ENCODE measurements at places on chromosomes 5 and 9.

- no peak for DNase-seq
Observed at GRCh38 chr9:119175581-119175980, 193.7 kb downstream of the BRINP1 start.

DNA sequence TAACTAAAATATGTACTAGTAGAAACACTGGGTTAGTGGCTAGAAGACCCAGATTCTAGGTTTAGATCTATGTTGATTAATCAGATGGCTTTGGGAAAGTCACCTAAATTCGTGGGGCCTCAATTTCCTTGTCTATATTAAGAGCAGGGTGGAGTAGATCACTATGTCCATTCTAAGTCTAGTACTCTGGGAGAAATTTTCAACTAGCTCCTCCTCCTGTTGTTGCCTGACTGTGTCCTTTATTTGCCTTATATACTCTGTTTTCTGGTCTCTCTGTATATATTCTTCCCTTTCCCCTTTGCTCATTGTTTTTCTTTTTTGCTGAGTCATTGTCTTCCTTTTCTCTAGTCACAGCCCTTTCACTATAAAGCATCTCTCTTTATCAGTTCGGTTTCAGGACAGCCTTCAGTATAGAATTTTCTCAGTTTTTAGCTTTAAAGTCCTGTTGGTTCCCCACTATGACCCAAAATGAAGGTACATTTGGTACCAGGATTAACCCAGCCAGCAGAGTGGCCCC, 44.5 kb upstream of the CDH6 start:
- DNase-seq = no peak

GRCh38 chr9:34127035-34127948, 794 bp upstream of the DCAF12 start:
- no peak for DNase-seq

DNA sequence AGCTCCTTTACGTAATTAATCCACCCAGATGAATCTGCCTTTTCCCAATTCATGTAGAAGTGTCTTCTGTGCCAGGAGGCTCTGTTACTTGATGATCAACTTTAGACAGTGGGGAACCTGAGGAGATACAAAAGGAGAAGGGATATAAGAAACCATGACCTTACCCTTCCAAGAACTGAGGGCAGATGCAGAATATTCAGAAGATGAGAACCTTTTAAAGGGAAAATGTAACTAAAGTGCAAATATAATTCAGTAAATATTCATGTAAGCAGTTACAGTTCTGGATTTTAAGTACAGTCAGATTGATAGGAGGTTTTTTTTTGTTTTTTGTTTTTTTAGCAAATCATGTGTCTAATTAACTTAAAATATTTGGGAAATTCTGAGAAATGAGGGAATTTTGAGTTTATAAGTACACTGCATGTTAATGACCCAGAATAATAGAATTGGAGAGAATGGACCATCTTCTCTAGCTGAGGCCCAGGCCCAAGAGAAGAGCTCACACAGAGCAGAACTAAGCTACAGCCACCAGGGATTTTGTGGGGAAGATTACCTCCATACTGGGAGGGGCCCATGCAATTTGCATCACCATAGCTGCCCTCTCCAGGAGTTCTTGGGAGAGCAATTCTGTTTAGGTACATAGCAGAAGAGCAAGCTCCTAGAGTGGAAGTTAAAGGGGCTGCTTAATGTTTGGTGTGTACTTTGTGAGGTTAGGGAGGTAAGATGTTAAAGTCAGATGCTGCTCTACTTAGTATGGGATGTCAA, 61.5 kb downstream of the SV2C start:
- no peak for DNase-seq

DNA sequence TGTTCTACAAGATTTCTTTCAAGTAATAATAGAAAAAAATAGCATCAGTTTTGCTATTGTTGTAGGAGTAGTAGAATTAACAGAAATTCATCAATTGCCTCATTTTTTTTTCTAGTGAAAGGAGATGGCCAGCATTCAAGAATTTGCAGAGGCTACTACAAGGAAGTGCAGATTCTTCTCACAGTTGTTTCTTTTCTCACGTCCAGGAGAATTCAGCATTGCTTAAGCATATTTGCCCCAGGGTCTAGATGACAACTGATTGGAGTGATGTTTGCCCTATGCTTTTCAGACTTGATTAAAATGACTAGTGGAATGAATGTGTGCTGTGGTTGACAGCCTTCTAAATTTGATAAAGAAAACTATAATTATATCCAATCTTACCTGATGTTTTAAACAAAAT, 46.6 kb upstream of the SLC12A2 start:
- no peak for DNase-seq

DNA sequence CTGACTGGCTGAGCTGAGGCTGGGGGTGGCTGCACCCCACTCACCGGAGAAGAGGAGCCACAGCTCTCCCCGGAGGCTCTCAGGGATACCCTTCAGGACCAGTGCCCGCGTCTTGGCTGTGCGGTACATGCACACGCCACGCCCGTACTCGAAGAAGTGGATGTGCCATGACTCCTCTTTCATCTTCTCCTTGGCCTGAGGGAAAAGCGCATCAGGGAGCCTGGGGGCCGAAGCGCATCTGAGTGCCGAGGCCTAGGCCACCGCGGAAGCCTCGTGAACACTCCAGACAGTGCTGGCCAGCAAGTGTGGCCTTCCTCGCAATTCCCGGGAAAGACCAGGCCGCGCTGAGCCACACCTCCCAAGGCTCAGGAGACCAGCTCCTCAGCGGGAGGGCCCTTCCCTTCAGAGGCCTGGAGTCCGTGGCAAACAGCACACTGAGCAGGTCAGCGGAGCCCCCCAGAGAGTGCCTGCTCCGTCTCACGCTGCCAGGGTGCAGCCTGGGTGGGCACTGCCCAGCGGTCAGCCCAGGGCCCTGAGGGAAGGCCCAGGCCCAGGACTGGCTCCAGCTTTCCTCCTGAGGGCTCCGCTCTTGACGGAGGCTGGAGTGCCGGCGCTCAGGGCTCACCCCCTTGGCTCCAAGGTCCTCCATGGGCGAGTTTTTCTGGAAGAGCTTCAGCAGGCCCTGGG, 20.5 kb upstream of the MRNIP start:
- no peak for DNase-seq

- no peak for DNase-seq
Observed at GRCh38 chr9:123561046-123561445, 205.0 kb downstream of the CRB2 start.

- no peak for DNase-seq
Observed at GRCh38 chr9:37784291-37784615, 611 bp downstream of the EXOSC3 start.

DNA sequence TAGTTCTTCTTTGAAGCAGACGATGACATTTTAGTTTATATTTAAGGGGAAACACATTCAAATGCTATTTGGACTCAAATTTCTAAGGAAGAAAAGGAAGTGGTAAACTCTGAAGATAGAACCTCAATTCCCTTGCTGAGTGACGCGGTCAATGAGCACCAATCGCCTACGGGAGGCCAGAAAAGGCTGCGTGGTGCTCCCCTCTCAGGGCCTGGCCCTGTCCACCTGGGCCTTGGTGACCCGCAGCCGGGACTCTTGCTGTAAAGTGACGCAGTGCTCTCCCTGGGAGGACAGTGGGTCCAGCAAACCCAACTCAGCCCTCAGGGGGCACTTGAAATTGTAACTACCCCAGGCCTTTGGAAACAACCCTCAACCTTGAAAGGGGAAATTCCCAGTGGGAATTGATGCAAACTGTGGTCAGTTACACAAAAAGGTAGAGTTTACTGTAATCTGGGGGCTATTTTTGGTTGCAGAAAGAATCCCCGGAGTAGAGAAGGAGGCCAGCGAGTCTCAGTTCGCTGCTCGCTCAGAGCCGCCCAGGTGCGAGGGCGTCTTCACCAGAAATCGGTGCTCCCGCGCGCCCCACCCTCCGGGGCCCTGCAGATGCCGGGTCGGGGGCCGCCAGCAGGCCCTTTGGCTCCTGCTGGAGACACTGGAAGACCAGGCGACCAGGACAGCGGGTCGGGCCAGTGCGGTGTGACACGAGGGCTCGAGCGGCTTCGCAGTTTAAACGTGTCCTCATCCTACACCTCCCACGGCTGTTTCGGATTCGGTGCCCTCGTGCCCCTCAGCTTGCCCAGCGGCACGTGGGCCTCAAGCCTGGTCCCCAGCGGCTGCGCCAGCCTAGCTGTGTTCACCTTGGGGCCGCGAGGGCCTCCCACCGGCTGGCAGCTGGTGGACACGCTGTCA, 1.4 kb upstream of the ANKRD33B start:
- no peak for DNase-seq

GRCh38 chr5:117455236-117456233, 880.9 kb upstream of the SEMA6A start:
- no peak for DNase-seq

GRCh38 chr9:127204771-127205470, 59.7 kb upstream of the GARNL3 start:
- DNase-seq = no peak

DNA sequence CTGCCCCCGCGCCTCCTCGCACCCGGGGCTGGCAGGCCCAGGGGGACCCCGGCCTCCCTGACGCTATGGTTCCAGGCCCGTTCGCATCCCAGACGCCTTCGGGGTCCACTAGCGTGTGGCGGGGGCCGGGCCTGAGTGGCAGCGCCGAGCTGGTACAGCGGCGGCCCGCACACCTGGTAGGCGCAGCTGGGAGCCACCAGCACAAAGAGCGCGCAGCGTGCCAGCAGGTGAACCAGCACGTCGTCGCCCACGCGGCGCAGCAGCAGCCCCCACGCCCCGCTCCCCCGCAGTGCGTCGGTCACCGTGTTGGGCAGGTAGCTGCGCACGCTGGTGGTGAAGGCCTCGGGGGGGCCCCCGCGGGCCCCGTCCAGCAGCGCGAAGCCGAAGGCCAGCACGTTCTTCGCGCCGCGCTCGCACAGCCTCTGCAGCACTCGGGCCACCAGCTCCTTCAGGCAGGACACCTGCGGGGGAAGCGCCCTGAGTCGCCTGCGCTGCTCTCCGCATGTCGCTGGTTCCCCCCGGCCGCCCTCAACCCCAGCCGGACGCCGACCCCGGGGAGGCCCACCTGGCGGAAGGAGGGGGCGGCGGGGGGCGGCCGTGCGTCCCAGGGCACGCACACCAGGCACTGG, 548 bp downstream of the TERT start:
- no peak for DNase-seq

DNA sequence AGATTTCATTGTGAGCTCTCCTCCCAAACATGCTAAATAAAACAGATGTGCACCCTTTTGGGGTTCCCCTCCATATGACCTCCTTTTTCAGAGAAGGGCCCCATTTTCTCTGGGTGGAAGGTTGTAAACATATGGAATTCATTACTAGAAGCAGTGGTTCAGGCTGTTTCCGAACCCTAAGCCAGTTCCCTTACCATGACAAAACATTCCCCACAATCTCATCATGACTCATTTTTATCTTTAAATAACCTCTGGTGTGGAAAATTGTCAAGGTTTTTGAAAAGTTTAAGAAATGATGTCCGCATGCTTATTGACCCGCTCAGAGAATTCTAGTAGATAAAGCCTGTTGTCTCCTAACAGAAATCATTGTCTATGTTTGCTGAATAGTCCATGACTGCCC, 127.3 kb upstream of the PIK3R1 start:
- DNase-seq = no peak

DNA sequence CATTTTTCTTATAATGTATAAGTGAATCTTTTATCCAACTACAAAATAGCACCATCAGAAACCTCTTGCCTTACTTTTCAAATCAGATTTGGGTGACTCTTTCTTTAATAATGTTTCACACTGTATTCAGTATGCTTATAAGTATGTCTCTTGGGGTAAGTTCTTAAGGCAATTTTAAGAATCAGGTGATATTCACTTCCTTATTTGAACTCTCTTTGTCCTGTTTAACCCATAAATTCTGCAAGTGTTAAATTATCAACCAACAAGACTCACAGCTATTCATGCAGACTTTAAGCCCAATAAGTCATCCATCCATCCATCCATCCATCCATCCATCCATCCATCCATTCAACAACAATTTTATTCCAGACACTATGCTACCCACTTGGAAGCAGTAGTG, 142.7 kb upstream of the FBXL17 start:
- no peak for DNase-seq

DNA sequence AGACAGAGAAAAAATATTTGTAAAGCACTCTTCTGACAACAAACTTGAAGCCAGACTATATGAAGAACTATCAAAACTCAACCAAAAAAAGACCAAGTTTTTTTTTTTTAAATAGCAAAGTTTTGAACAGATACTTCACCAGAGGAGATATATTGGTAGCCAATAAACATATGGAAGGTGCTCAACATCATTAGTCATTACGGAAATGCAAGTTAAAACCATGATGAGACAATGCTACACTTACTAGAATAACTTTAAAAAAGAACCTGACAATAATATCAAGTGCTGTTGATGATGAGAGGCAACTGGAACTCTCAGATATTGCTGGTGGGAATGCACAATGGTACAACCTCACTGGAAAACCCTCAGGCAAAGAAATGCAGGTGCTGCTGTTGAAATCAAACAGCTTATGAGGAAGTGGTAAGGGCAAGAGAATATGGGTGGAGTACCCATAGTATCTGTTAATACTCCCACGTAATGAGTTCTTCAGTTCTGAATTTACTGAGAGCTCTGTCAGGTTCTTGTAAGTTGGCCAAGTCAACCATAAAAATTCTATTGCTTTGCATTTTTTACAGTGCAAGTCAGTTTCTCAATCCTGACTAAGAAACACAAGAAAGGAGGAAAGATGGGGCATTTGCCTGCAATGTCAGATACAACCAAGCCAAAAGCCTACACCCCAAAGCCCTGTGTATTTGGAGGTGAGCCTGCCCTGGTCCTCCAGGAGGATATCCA, 87.3 kb upstream of the GNAQ start:
- DNase-seq = no peak

GRCh38 chr5:67293226-67293625, 96.6 kb upstream of the CD180 start:
- DNase-seq = no peak

DNA sequence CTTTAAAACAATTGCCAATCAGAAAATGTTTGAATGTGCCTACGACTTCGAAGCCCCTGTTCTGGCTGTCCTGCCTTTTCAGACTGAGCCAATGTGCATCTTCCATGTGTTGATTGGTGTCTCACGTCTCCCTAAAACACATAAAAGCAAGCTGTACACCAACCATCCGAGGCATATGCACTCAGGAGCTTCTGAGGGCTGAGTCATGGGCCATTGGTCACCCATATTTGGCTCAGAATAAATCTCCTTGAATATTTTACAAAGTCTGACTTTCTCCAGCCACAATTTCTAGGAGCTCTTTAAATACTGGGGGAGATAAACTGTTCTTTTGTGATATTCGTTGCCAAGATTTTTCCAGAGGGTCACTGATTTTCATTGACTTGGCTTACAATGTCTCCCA, 53.9 kb downstream of the C9orf57 start:
- no peak for DNase-seq

DNA sequence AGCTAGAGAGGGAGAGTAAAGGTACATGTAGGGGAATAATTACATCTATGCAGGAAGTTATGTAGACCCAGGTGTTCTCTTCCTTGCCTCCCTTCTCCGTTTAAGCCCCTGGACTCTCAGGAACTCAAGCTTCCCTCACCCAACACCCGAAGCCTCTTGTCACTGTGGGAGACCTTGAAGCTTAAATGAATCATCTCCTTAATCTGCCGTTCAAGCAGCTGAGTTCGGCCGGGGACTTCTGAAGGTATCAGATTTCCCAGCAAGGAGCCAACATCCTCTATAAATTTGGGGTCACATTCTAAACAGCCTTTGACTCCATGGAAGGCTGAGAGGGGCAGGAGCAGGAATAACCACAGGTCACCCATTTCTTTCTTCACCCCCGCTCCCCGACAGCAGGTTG, 412 bp downstream of the IZUMO3 start:
- DNase-seq = no peak

GRCh38 chr5:132839426-132840301, 9.2 kb upstream of the SHROOM1 start:
- DNase-seq = no peak
